ENCODE measurements at places on chromosomes 2 and 18. TPM values are rescaled to one million over a fixed set of nuclear protein-coding genes. Genes with fewer than 3 reads are reported as not detected.

Gene UGT1A9
- 0.07 TPM for total RNA-seq

Gene HNMT
- 9.8 TPM for total RNA-seq

Gene IL1B
- 2.6 TPM for total RNA-seq

Gene CD8A
- total RNA-seq = not detected

Gene ANTXR1
- total RNA-seq = 38.6 TPM

Gene SCYGR2
- not detected for total RNA-seq

Gene ZNF804A
- 1.1 TPM for total RNA-seq

Gene SNORC
- total RNA-seq = 0.71 TPM

Gene SERPINB11
- not detected for total RNA-seq

Gene DNAJC10
- total RNA-seq = 48.7 TPM

DNA sequence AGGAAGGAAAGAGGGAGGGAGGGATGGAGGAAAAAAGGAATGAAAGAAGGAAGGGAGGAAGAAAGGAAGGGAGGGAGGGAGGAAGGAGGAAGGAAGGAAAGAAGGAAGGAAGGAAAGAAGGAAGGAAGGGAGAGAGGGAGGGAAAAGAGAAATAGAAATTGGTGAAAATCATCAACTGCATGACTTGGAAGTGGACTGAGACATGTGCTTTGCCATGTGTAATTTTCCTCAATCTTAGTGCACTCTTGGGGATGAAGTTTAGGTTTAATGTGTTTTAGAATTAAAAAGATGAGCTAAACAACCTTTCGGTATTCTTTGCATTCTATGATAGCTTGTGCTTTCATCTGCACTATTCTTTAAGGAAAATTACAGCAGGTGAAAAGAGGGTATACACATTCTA is 320.1 kb upstream of the GALNT5 start:
- DNase-seq = no peak

- no peak for DNase-seq
These were observed 88.2 kb downstream of the ZNF532 start for GRCh38 chr18:58952858-58953257.

- no peak for DNase-seq
These were observed 566.0 kb downstream of the TMX3 start for GRCh38 chr18:68148863-68149262.

DNA sequence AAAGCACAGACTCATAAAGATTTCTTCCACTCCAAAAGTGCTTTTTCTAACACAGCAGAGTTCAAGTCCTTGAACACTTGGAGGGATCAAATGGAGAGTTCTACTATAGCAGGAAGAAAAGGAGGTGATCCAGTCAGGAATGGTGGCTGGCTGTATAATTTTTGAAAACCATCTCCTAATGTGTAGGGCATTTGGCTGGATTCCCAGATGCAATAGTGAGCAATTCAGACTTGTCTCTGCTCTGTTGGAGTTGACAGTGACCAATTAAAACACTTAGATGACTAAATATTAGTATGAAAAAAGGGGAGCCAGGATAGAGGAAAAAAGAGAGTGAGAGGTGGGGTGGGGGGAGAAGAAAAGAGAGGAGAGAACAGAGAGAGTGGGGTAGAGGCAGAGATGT is 5.3 kb upstream of the G6PC2 start:
- DNase-seq = peak; percentile 33

DNA sequence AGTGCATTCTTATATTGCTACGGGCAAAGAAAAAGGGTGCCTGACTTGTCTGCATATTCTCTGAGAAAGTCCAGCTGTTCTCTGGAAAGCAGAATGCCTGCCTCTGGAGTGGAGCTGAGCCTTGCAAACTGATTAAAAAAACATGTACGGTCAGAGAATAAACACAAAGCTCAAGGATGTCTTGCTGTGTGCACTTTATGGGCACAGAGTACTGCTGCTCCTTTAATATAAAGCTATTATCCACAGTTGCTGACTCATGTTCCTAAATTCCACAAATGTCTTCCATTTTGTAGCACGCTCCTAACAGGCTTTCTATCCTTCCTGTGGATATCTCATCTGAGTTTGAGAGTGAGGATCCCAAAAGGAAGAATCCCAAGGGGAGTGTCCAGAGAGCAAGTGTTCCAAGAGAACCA is 229.0 kb downstream of the MREG start:
- peak; percentile 31 for DNase-seq

DNA sequence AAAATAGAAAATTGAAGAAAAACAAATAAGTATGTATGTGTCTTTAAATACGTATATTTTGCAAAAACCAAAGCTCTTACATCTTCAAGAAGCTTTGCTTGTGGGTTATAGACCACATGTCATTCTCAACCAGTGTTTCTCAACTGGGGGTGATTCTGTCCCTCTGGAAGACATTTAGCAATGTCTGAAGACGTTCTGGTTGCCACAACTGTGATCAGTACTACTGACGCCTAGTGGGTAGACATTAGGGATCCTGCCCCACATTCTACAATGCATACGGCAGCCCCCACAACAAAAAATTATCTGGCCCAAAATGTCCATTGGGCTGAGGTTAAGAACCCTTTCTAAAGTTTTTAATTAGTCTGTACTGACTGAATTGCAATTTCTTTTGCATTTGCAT is 48.4 kb downstream of the UNC50 start:
- DNase-seq = no peak

DNA sequence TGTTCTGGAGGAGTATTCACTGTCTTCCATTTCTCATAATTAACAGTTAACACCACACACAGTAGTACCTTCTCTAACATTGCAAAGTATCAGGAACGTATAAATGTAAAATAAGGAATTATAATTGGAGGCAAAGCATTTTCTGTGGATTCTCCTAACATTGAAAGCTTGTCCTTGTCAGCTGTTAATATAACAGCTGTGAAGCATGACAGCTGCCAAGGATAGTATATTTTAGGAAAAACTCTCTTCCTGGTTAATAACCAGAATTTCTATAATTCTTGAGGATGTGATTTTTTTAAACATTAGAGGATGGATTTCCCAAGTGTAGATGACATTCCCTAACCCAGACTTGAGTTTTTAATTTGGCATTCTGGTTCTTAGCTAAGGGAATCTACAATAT is 110.3 kb downstream of the EPC2 start:
- DNase-seq = no peak

- DNase-seq = no peak
These were observed 108.4 kb downstream of the MEP1B start for GRCh38 chr18:32298171-32298667.

- no peak for DNase-seq
These were observed 49.3 kb downstream of the UXS1 start for GRCh38 chr2:106144621-106145331.

GRCh38 chr2:53509831-53510388 is 257.7 kb upstream of the CHAC2 start:
- DNase-seq = peak; percentile 8

DNA sequence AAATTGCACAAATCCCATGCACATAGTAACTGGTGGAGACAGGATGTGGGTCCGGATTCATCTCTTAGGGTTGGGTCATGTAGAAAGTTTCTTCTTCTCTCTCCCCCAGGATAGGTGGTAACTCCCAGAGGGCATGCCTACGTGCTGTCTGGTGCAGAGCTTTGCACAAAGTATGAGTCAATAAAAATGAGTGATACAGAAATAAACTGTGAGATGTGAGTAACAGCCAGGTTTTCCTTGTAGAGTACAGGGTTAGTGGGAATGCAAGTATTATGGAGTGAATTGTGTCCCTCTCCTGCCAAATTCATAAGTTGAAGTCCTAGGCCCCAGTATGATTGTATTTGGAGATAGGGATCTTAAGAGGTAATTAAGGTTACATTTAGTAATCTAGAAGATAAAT is 289.4 kb downstream of the ALK start:
- DNase-seq = peak; percentile 85

- DNase-seq = no peak
These were observed 248.4 kb downstream of the GLI2 start for GRCh38 chr2:120984046-120984445.

DNA sequence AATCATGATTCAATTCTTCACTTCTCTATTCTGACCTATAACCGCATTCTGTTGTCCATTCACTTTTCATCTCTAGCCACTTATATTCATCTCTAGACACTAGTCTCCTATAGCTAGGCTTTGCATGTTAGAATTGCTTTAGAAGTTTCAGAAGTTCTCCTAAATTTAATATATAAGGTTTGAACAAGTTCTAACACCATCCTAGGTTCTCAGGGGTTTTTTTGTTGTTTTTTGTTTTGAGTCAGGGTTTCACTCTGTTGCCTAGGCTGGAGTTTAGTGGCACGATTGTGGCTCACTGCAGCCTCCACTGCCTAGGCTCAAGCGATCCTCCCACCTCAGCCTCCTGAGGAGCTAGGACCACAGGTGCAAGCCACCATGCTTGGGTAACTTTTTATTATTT is 19.9 kb downstream of the WDSUB1 start:
- no peak for DNase-seq

DNA sequence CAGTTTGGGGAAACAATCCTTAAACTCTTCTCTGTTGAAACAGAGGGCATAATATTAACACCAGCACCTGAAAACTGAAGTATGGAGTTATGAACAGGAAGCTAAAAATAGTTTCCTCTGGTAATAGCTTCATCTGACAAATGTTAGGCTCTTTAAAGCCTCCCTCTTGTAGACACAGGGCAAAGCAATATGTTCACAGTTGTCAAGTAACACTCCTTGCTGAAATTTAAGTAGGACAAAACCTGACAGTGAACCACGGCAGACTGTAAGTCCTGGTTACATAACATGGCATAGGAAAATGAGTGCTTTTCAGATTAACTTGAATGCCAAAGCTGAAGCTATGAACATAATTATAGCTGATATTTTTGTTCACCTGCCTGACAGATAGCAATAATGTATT is 172.9 kb downstream of the CMPK2 start:
- no peak for DNase-seq

- no peak for DNase-seq
These were observed 8.9 kb upstream of the TMEM131 start for GRCh38 chr2:98004613-98005012.

DNA sequence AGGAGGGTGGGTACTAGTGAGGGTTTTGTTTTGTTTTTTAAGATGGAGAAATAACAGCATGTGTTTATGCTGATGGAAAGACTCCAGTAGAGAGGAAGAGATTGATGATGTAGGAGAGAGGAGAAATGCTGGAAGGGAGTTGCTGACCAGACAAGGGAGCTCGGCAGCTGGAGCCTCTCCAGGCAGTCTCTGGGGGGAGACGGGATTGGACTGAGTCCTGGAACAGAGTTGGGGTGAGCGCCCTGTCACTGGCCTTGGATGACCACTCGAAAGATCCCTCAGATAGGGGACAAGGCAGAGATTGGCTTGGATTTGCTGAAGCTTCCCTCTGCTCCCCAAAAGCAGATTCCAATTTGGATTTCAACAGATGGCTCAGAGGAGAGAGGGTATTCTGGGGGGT is 197.7 kb downstream of the NAPG start:
- DNase-seq = no peak

- DNase-seq = peak; percentile 11
These were observed 19.9 kb upstream of the IL1RL1 start for GRCh38 chr2:102291319-102292075.

DNA sequence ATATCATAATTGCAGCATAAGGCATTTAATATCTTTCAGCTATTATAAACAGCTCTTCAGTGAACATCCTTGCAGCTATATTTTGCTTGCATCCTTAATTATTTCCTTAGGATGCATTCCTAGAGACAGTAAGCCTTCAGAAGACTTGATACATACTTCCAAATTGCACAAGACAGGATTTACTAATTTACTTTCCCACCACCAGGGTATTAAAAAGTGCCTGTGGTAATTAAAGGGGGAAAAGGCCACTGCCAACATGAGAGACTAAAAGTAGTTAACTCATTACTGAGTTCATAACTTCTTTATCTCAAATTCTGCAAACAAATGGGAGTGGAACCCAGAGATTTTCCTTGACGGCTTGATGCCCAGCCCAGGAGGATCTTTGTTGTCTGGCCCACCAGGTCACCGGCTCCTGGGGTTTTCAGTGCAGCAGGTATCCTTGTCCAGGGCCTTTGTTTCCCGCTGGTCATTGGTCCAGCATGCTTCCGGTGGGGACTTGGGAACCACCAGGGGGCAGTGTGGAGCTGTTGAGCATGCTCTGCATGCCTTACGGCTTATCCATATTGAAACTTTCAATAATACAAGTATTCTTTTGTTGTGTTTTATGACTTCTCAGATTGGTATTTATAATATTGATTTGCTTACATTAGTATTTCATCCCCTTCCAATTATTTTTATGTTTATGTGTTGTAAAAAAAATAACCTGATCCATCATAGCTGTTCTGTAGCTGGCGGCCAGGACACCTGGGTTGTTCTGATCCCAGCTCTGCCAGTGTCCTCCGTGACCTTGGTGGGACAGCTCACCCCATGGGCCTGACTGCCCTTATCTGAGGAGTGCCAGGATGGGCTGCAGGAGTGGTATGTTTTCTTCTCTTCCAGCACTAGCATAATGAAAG is 61.4 kb downstream of the TGOLN2 start:
- DNase-seq = peak; percentile 37

DNA sequence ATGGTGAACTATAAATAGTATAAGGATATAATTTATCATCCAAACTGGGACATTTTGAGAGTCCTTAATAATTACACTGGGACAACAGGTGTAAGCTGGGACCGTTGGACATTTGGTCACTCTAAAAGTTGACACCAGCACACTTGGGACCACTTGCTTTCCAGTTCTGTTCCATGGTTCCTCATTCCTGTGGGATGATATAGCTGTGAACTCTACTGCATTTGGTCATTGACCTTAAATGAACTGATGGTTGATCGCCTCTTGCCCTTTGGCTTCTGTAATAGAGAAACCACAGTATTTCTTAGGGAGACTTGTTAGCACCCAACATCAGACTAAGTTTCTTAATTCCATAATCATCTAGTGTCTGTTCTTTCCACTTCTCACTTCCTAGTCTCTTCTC is 46.7 kb downstream of the EML6 start:
- no peak for DNase-seq

- no peak for DNase-seq
These were observed 15.1 kb downstream of the MYL1 start for GRCh38 chr2:210299866-210300373.

DNA sequence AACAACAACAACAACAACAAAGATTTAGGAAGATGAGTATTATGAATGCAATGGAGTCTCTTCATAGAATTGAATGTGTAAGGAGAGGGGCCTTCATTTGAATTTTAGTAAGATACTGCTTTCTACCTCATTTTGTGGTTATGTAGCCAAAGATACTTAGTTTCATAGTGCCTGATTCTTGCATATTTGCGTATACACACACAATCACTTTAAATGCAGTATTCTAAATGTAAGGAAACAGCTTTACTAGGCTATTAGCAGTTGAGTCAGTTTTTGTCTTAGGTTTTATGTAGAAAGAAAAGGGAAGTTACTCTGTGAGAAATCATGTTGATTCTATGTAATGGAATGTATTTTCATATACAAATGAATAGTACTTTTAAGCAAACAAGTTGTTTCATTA is 80.5 kb downstream of the HAUS1 start:
- no peak for DNase-seq

GRCh38 chr18:55268628-55269275 is 309.5 kb upstream of the CCDC68 start:
- DNase-seq = no peak

Data from M059J (cell line).